NCI-H1092 (cell line): ENCODE measurements at places on chromosomes 3 and 15.

GRCh38 chr3:29128001-29128400 is 152.9 kb upstream of the RBMS3 start:
- no peak for DNase-seq

DNA sequence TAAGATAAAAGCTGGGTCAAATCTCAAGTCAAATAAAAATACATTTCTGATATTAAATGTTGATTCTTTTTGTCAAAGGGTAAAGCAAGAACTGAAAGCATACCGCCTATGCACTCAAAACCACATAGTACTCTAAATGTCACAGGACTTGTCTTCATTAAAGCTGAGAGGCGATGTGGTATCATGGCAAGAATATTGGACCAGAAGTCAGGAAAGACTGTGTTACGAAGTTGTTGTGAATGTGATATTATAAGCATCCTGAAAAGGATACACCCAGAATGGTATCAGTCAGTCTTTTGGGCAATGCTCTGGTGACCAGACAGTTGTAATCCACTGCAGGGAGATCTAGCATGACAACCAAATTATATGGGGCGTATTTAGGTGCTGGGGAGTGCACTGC is 33.8 kb downstream of the TIGIT start:
- no peak for DNase-seq

GRCh38 chr3:139309880-139310279 is 33.9 kb upstream of the MRPS22 start:
- DNase-seq, result no peak

GRCh38 chr3:159859424-159859823 is 129.2 kb upstream of the IL12A start:
- DNase-seq, result no peak

DNA sequence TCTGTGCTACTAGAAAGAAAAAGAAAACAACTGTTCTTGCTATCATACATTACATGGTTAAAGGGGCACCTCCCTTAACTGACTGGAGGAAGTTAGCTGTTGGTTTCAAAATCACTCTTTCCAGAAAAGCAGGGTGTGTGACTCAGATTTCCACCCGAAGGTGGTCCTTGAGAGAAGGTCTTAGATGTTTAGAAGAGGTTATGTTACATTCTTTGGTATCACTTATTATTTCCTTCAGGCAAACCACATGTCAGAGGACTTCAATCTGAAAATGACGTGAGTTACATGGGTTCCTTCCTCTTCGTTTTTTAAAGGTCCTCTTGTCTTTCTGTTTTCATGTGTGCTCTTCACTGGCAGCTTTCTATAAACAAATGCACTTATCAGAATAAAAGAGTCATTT is 307.9 kb upstream of the CBLB start:
- DNase-seq, result no peak

DNA sequence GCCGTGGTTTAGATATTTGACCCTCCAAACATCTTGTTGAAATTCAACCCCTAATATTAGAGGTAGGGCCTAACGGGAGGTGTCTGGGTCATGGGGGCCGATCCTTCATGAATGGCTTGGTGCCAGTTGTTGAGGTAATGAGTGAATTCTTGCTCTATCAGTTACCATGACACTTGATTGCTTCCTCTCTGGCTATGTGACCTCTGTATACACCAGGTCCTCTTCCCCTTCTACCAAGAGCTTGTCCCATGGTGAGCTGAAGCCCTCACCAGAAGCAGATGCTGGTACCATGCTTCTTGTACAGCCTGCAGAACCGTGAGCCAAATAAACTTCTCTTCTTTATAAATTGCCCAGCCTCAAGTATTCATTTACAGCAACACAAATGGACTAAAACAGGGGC is 41.8 kb upstream of the TIPARP start:
- DNase-seq, result no peak
